Activated CD4-positive, alpha-beta memory T cell treated with anti-CD3 and anti-CD28 coated beads, Interleukin-2, amount 10 ng/mL, durations not matched to agents 7 days and 5 days (primary cell): ENCODE measurements at places on chromosomes 7 and 10. TPM values are rescaled to one million over a fixed set of nuclear protein-coding genes. Genes with fewer than 3 reads are reported as not detected.

CRPPA gene
- total RNA-seq = 0.30 TPM

DNAJC1 gene
- total RNA-seq = 38.9 TPM

CCDC71L gene
- 22.1 TPM for total RNA-seq

MOGAT3 gene
- not detected for total RNA-seq

ZNF107 gene
- total RNA-seq = 20.0 TPM

HECW1 gene
- not detected for total RNA-seq

MET gene
- total RNA-seq = 0.65 TPM

ZNF316 gene
- total RNA-seq = 23.4 TPM

C10orf90 gene
- not detected for total RNA-seq

RBAK gene
- total RNA-seq = 12.5 TPM

SPDYE8 gene
- total RNA-seq = not detected

SMARCD3 gene
- 1.5 TPM for total RNA-seq

HOXA11 gene
- not detected for total RNA-seq

PTN gene
- total RNA-seq = not detected
